ENCODE measurements at places on chromosomes 7 and 10. TPM values are rescaled to one million over a fixed set of nuclear protein-coding genes. Genes with fewer than 3 reads are reported as not detected.

- H3K4me3 ChIP-seq, result no peak overlapping the region
- peaks cover 5% of the 10 kb centered on the region for H3K27me3 ChIP-seq
- no peaks in the 10 kb centered on the region for H3K36me3 ChIP-seq
- DNase-seq, result no peak
- no peaks in the 10 kb centered on the region for H3K4me1 ChIP-seq
- no peak overlapping the region for H3K27ac ChIP-seq
Measured at GRCh38 chr10:120115959-120116358, 223.4 kb downstream of the SEC23IP start.

DNA sequence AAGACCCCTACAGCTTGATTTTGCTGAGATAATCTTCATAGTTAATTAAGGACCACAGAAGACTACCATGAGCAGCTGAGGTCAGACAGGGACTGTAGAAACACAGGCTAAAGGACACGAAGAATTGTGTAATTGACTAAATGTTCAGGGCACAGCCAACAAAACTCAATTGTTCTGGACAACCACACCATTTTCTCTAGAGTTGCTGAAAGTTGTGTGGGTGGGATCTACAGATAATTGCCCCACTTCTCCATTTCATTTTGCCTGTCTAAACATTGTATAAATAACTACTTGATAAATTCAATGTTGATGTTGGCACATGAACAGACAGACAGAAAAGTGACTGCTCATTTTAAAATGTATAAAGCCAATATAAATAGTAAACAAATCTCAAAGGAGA lies 39.0 kb upstream of the SLC16A12 start:
- no peaks in the 10 kb centered on the region for H3K4me1 ChIP-seq
- H3K27ac ChIP-seq, result no peak overlapping the region
- no peak for DNase-seq
- no peak overlapping the region for H3K4me3 ChIP-seq
- H3K36me3 ChIP-seq, result no peaks in the 10 kb centered on the region

LIPM gene
- total RNA-seq, result not detected

DNA sequence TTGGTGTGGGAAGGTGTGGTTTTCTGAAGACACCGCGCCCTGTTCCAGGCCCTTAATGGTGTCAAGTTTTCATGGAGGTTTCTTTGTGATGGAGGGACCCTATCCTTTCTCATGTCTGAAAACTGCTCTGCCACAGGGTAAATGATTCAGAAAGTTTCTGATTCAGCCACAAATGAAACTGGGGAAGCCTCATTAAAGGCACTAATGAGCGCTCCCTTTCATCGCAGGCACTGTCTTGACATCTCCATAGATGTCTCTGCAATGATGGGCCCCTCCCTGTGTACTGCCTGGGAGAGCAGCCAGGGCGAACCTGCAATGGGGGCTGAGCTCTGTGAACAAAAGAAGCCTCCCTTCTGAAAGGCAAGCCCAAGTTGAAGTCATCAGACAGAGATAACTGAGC lies 355.3 kb downstream of the PRPF18 start:
- H3K4me3 ChIP-seq, result no peak overlapping the region
- peaks cover 6% of the 10 kb centered on the region for H3K27me3 ChIP-seq
- peaks cover 4% of the 10 kb centered on the region for H3K4me1 ChIP-seq
- no peaks in the 10 kb centered on the region for H3K36me3 ChIP-seq

SAMD9L gene
- total RNA-seq, result 166 TPM

DNA sequence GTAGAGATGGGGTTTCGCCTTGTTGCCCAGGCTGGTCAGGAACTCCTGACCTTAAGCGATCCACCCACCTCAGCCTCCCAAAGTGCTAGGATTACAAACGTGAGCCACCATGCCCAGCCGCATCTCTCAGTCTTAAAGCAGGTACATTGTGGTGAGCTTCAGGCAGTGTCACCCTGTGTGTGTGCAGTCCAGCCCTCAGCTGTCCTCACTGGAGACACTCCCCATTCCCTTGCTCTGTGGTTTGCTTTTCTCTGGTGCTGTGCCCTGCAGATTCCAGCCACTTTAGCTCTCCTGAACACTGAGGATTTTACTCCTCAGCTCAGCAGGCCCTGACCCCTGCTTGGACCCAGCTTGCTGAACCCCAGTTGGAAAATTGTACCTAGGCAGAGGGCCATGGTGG lies 6.1 kb downstream of the TRRAP start:
- no peak overlapping the region for H3K4me3 ChIP-seq
- H3K36me3 ChIP-seq, result peaks cover 41% of the 10 kb centered on the region
- DNase-seq, result no peak
- peaks cover 32% of the 10 kb centered on the region for H3K4me1 ChIP-seq

ERVW-1 gene
- not detected for total RNA-seq

KMT2C gene
- total RNA-seq, result 74.0 TPM

GRCh38 chr7:45920502-45921380 lies at the start of gene IGFBP3:
Gene IGFBP3 (minus strand): TSS chr7:45921272. CDS start chr7:45921140, 132 bp downstream.
- peak within 1 kb of the TSS; percentile 59 for H3K4me3 ChIP-seq
- no peaks in the 10 kb centered on the region for H3K36me3 ChIP-seq
- DNase-seq, result no peak
- H3K27ac ChIP-seq, result peak within 1 kb of the TSS; percentile 41

MYOZ1 gene
- total RNA-seq, result not detected
